ENCODE measurements at places on chromosomes 1 and 21.

GRCh38 chr1:230352537-230352936 lies 73.6 kb downstream of the PGBD5 start:
- DNase-seq, result no peak

DNA sequence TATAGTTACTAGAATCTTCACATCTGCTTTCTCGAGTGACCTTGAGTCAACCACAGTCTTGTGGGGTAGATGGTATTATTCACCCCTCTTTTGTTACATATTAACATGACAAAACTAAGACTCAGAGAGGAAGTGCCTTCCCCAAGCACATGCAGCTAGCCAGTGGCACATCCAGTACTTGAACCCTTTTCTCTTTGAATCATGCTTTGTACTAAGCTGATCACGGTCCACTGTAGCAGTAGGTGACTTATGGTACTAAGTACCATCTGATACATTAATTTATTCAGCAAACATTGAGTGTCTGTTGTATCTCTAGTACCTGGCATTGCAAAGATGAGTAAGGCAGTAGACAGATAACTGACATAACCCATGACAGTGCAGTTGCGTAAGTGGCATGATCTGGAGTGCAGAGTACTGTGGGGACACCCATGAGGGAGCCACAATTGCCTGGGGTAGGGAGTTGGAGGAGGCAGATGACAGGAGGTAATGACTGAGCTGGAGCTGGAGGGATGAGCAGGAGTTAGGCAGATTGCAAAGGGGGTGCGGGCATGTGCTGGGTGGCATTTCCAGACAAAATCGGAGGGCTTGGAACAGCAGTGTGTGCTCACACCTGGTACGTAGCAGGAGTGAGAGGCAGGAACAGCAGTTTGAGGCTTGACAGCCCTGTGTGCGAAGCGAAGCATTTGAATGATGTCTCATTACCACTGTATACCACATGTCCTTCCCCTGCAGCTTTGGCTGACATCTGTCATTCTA lies 29.8 kb downstream of the UCK2 start:
- DNase-seq, result no peak

GRCh38 chr1:110070671-110071242 lies at the start of gene ALX3:
Gene ALX3 (minus strand): TSS chr1:110070672. CDS start chr1:110070612, 60 bp downstream.
- no peak for DNase-seq

- DNase-seq, result no peak
Observed at GRCh38 chr1:200147094-200147493, 119.6 kb downstream of the NR5A2 start.

DNA sequence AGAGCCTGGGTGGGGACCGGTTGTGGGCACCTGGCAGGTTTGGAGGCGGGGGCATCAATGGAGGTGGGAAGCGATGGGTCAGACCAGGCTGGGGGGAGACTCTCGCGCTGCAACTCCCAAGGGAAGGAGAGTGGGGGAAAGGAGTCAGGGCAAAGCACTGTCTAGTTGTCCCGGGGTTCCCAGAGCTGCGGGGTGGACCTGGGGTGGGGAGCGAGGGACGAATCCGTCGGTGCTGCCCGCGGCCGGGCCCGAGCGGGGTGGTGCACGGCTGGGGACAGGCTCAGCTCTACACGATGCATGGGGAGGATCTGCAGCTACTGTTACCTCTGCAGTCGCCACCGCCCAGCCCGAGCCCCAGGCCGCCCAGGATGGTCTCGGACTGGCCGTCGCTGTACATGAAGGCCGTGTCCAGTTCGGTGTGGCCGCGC lies 427 bp downstream of the AKR7A2 start:
- DNase-seq, result no peak

DNA sequence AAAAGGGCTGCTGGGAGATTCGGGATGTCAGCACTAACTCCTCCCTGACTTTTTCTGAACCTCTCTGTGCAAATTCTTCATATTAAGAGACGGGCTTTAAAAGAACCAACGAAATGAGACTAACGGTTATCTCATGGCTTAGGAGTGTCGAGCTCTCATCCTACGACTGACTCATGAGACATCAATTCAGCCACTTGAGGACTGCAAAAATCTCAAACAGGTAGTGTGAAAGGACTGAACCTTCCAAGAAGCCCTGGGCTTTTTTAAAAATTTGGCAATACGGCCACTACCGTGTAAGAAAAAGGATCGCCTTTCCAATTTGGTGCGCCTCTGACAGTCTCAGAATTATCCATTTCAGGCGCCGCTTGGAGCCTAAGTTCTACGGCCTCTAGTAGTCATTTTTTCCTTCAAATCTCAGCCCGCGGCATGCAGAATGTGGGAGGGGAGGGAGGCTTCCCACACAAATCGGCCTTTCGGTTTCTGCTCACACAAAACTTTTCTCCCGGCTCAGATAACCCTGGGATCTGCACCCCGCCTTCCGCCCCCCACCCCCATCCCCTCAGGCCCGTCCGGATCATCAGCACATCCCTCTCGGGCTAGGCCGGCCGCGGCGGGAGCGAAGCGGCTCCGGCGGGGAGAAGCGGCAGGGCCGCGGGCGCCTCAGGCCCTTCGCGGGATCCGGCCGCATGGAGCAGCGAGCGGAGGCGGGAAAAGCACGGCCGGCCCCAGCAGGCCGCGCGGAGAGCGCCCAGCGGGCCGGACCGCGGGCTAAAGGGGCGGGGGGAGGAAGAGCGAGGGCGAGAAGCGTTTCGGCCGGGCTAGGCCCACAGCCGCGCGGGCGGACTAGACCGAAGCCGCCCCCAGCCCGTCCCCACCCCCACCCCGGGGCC lies 618 bp downstream of the HNRNPR start:
- DNase-seq, result no peak

GRCh38 chr1:84825161-84825560 lies 67.8 kb downstream of the LPAR3 start:
- DNase-seq, result no peak

DNA sequence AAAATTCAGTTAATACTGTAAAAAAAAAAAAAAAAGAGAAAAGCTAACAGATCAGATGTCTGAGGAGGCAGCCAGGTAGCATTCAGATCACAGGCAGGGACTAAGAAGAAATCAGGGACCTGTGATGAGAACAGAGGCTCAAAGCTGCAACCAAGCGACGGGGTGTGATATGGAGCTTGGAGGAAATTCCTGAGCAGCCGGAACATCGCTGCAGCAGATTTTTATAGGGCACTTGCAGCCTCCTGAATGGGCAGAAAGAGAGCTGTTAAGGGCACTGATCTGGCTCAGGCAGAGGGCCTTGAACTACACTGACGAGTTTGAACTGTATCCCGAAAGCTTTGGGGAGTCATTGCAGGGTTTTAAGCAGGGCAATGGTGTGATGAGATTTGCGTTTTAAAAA lies 315.4 kb downstream of the ADGRL2 start:
- no peak for DNase-seq

DNA sequence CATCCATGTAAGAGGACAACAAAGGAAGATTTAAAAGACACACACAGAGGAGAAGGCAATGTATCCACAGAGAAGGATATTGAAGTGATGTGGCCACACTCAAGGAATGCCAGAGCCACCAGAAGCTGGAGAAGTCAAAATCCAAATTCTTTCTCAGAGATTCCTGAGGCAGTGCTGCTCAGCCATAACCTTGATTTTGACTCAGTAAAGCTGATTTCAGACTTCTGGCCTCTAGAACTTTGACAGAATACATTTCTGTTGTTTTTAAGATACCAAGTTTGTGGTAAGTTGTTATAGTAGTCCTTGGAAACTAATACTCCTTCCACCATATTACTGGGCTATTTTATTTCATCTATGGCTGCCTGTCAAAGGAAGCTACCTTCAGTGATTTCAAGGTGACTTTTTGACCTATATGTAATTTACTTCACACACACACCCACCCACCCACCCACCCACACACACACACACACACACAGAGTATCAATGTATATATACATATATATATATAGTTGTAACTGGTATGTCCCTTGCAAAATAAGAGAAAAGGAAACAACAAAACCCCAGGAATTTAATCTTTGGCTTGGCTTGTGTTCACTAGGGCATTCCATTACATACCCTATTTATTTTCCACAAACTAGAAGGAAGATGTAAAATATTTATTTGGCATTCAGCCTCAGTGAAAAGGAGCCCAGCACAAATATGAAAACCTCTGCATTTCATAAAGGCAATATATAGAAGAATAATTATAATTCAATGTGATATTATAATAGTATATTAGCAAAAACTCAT lies 142.1 kb upstream of the PTGFR start:
- no peak for DNase-seq

DNA sequence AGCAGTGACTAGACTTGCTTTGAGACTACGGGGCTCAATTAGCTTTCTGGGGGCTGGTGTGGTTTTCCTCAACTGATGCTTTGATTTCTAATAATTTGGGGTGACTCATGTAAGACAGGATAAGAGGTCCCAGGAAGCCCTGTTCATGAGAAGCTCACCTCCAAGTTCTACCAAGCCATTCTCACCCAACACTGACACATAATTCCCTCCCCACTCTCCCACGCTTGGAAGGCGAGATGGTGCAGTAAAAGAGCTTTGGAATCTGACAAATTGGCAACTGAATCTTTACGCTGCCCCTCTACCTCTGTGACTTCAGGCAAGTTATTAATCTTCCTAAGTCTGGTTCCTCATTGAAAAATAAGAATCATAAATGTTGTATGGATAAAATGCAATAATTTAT lies 299.1 kb upstream of the DUSP10 start:
- DNase-seq, result no peak

DNA sequence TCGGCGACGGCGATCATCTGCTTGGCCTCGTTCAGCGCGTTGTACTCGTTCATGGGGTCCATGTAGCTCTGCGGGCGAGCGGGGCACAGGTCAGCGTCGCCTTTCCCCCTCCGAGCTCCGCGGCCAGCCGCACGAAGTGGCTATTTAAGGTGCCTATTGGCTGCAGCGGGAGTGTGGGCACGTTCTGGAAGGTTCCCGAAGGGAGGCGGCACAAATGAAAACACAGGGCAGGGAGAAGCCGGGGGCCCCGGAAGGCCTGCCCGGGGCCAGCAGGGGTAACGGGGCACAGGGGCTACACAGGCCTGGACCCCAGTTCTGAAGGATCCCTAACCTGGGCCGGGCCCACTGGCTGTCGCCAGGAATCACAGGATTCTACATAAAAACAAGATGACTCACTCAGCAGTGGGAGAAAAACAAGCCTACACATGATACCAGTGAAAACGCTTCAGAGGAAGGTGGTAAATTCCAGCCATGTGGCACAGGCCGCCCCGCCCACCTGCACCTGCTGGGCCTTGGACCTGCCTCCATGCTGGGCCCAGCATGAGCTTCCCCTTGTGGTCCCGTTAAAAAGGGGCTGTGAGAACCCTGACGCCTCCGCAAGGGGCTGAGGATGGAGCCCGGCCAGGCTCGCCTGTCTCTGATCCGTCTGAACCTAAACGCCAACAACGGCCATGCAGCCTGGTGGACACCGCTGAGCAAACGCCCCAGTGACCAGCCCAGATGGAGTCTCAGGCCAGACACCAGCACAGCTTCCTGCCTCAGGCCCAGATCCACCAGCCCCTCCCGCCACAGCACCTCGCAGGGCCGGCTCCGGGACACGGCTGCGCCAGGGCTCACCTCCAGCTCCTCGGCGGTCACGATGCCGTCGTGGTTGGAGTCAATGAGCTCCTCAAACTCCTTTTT lies 3.9 kb upstream of the TNFRSF4 start:
- no peak for DNase-seq

DNA sequence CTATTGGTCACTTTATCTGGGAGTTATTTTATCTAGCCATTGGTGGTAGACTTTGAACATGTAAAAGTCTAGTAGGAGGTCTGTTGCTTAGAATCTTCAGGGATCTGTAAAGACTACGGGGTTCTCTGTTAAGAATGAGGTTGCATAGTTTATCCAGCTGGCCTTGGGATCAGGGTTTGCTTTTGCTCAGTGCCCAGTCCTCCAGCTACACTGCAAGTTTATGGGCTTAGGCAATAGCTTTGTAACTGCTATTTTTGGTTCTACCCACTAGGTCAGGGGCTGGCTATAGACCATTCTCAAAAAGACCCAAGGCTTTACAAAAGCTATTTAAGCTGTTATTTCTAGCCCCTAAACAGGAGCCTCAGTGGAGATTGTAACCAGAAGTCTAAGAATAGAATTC lies 9.8 kb downstream of the SH3GLB1 start:
- no peak for DNase-seq

GRCh38 chr1:214208460-214208859 lies 72.5 kb upstream of the SMYD2 start:
- no peak for DNase-seq

- DNase-seq, result no peak
Observed at GRCh38 chr1:67833602-67833940, 304 bp upstream of the GNG12 start.

- no peak for DNase-seq
Observed at GRCh38 chr1:93419344-93419743, 28.6 kb upstream of the FNBP1L start.

GRCh38 chr1:65229754-65230339 lies 79.5 kb upstream of the DNAJC6 start:
- no peak for DNase-seq

- no peak for DNase-seq
Observed at GRCh38 chr1:224219612-224220059, 36.6 kb downstream of the DEGS1 start.

- no peak for DNase-seq
Observed at GRCh38 chr21:38765056-38765455, 40.7 kb upstream of the ETS2 start.

- no peak for DNase-seq
Observed at GRCh38 chr1:75908717-75909152, 23.5 kb downstream of the ASB17 start.
